ENCODE measurements at places on chromosomes 2 and 18. TPM values are rescaled to one million over a fixed set of nuclear protein-coding genes. Genes with fewer than 3 reads are reported as not detected.

Gene CD8A
- total RNA-seq: not detected

Gene IL18RAP
- not detected for total RNA-seq

Gene GNAL
- 0.34 TPM for total RNA-seq

Gene IL36A
- total RNA-seq: not detected

Gene STAMBP
- total RNA-seq: 19.5 TPM

Gene STAT1
- 34.0 TPM for total RNA-seq

Gene DES
- total RNA-seq: 5.0 TPM

Gene LONRF2
- total RNA-seq: under 0.01 TPM

Gene ABCG5
- total RNA-seq: not detected

Gene IL1R2
- total RNA-seq: 0.50 TPM

Gene SLC40A1
- 1.7 TPM for total RNA-seq

Gene MAP3K19
- not detected for total RNA-seq

All from bronchus fibroblast of lung (primary cell).